Activated CD8-positive, alpha-beta memory T cell treated with anti-CD3 and anti-CD28 coated beads for 1 hour (primary cell): ENCODE measurements at places on chromosomes 3 and 15.

DNA sequence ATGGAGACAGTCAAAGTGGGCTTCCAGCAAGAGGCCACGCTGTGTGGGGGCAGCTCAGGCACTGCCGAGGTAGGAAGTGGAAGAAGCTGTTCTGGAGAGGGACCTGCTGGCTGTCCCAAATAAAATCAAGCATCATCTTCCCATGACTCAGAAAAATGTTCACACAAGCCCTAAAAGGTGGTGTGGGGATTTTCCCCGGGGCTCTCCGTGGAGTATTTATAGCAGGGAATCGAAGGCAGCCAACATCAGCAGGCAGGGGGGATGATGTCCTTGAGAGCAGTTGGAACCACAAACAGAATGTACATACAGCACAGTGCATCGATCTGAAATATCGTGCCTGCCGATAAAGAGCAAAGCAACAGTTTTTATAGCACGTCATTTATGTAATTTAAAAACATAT is 27.6 kb downstream of the PRR23E start:
- no peak for DNase-seq

DNA sequence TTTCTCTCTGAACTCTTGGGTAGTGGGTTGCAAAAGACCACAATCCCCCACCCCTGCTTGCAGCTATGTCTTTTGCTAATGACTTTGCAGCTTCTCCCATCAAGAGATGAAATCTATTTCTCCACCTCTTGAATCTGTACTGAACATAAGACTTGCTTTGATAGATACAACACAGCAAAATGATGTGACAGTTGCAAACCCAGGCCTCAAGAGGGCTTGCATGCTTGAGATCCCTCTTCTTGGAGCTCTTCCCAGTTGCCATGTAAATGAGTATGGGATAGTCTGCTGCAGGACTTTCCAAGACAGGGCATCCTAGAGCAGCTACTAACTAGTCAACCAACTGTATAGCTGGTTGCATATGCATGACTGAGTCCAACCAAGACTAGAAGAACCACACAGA is 783.6 kb downstream of the PDCD6IP start:
- no peak for DNase-seq

- DNase-seq: no peak
These were observed 365 bp upstream of the PDCD6IP start for GRCh38 chr3:33798113-33798417.

GRCh38 chr15:65374821-65375401 is 2.9 kb downstream of the IGDCC3 start:
- DNase-seq: no peak

GRCh38 chr15:59887211-59887610 is 116.9 kb upstream of the FOXB1 start:
- DNase-seq: no peak

DNA sequence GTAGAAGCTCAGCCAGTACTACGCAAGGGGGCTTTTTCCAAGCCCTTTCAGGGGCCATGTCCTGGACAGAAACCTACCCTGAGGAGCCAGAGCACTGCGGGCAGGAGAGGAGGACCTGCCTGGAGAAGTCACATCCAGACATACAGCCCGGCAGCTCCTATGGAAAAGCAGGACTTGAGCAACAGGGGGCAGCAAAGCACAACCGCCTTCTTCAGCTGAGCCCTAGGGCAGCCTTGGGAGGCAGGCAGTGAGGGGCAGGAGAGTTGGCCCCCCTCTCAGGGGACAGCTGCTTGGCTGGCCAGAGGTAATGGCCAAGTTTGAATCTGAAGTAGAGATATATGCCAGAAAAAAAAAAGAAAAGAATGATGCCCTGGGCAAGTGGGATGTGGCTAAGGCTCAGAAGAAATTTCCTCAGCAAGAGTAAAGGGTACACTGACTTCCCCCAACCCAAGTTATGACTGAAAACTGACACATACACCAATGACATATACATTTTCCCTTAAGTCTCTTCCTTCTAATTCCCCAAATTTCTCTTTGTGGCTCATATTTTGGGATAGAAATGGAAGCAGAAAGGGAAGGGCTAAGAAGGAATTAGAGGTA is 56.9 kb downstream of the CYP19A1 start:
- no peak for DNase-seq

GRCh38 chr15:94105760-94106159 is 125.6 kb upstream of the MCTP2 start:
- no peak for DNase-seq

DNA sequence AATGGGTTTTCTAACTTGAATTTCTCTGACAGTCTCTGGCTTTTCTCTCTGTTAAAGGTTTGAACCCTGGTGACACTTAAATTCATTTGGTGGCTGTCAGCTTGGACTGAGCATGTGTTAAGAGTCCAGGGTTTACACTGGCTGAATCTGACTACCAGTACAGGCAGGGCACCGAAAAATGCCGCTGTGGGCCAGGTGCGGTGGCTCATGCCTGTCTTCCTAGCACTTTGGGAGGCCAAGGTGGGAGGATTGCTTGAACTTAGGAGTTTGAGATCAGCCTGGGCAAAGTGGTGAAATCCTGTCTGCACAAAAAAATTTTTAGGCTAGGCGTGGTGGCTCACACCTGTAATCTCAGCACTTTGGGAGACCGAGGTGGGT is 1.8 kb downstream of the MANF start:
- DNase-seq: no peak

- no peak for DNase-seq
These were observed 15.0 kb downstream of the KLF15 start for GRCh38 chr3:126342211-126342610.

- DNase-seq: no peak
These were observed 28.4 kb downstream of the SMAD6 start for GRCh38 chr15:66730168-66731021.

- no peak for DNase-seq
These were observed 593.9 kb downstream of the PYDC2 start for GRCh38 chr3:192054881-192055280.

DNA sequence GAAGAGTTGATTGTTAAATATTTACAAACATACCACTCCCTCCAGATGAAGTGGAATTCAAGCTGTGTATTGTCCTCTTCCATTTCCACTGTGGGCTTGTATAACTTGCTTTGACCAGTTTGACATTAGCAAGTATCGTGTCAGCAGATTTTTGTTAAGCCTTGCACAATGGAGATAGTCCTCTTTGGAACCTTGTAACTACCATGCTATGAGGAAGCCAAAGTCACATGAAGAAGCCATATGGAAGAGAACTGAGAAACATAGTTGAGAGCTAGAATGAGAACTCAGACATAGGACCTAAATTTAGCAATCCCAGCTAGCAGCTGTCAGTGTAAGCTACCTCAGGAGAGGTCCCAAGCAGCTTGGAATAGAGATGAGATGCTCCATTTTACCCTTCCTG is 889.2 kb downstream of the PDCD6IP start:
- no peak for DNase-seq

GRCh38 chr3:193812078-193812725 is 219.2 kb downstream of the OPA1 start:
- DNase-seq: no peak

- peak; percentile 38 for DNase-seq
These were observed 12.8 kb downstream of the VILL start for GRCh38 chr3:38003371-38003816.

GRCh38 chr3:187616307-187616972 is 53.8 kb downstream of the SST start:
- DNase-seq: peak; percentile 19

- no peak for DNase-seq
These were observed 168.3 kb upstream of the TGFBR2 start for GRCh38 chr3:30438126-30438525.

GRCh38 chr3:103195216-103195615 is 760.4 kb downstream of the ZPLD1 start:
- DNase-seq: no peak

DNA sequence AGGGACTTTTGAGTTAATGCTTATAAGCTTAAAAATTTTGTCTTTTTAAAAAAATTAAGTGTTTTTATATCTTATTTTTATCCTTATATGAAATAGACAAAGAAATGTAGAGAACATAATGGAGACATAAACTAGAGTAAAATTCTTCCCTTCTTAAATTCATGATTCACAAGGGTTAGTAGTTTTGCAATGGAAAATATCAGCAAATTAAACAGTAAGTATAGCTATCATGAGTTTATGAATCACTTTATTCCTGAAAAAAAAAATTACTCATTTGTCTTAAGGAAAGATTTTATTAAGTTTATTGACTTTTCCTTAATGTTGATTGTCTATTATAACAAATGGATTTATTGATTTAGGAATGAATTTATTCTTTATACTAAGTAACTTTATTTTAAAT is 4.3 kb downstream of the ATP6V1A start:
- no peak for DNase-seq

GRCh38 chr3:114375608-114376421 is 82.0 kb downstream of the TIGIT start:
- DNase-seq: no peak

DNA sequence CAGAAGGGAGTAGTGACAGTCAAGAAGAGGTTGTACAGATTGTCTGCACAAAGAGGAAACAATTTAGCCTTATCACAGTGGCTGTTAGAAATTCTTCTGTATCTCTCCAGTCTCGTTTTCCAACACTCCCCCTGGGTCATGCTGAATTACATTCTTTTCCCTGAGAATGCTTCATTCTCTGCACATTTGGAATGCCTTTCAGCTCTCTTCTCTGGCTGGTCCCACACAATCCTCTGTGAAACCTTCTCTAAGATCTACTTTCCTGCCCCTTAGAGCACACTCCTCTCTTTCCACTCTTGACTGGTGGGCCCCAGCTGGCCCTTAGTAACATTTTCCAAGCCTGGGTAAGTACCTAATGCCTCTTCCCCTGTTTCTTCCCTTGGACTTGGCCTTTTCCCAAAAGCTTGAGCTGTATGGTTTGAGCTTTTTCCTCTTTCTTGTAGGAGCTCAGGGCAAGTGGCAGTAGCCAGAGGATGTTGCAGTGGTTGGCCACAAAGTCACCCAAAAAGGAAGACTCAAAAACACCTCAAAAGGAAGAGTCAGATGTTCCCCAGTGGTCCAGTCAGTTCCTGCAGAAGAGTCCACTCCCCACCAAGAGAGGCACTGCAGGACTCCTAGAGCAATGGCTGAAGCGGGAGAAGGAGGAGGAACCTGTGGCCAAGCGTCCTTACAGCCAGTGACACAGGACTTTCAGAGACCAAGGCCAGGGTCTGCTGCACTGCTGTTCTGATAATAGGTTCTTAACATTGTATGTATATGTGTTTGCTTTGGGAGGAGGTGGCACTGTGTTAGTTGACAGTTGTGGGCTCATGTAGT is 25.7 kb downstream of the HMCES start:
- no peak for DNase-seq

- DNase-seq: no peak
These were observed 48.7 kb downstream of the NMNAT3 start for GRCh38 chr3:139629033-139629432.

DNA sequence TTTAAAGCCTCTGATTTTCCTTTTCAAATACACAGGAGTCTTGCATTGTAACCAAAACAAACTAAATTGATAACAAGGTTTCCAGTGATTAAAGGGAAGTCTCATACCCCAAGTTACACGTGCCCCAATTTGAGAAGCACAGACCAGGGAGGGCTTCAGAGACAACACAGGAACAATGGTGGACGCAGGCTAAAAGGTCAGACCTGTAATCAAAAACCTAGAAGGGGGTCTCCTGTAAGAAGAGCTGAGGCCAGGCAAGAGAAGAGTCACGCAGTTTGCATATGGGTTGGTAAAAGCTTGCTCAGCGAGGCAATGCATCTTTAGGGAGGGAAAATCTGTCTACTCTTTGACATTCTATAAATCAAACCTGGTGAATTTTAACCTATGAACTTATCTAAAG is 58.6 kb upstream of the MCF2L2 start:
- DNase-seq: no peak

GRCh38 chr15:88375234-88375927 is 91.8 kb downstream of the MRPL46 start:
- no peak for DNase-seq

DNA sequence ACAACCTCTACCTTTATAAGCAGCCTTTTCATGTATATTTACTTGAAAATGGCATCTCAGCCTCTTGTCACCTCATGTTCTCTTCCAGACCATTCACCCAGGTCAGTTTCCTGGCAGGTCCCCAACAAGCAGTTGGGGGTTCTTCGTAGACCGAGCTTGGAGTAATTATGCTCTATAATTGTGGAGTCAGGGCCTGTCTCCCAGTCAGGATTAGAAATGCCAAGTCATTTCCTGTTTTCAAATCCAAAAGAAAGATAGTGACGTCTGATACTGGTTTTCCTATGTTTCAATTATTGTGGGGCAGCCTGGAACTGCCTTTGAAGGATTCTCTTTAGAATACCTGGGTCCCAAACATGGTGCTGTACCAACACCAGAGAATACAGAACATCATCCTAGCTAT is 430.6 kb downstream of the MECOM start:
- DNase-seq: no peak

GRCh38 chr15:34038871-34039789 is at the start of gene AVEN:
Gene AVEN, minus strand, starts transcription at chr15:34039204. Its CDS starts 158 bp downstream, at chr15:34039046.
- peak; percentile 43 for DNase-seq

DNA sequence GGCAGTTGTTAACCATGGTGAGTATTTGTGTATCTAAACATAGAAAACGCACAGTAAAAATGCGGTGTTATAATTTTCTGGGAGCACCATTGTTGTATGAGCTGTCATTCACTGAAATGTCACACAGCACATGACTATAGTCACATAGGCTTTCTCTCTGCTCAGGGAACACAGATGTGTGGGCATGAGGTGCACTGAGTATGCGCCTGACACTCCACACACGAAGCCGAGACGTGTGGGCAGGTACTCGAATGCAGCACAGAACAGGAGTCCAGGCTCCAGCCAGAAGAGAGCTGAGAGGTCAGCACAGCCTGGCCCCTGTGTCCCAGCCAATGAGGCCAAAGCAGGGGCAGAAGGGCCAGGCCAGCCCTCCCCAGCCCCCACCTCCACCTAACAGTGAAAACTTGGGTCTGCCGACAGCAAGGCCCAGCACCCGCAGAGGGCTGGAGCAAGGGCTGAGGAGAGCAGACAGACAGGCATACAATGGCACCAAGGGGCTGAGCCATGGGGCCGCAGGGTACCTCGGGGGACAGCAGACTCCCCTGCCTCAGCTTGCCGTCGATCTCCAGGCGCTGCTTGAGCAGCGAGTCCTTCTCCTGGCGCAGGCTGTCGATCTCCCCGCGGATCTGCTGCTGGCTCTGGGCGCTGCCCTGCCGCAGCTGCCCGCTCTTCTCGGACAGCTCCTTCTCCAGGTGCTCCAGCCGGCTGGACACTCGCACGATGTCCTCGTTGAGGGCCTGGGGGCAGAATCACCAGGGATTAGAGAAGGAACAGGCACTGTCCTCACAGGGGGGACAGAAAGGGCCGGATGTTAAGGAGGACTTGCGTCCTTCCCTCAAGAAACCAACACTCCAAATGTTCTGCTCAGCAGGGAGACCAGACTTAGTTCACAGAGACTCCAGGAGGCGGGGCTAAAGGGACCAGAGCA is 24.0 kb downstream of the KIF7 start:
- DNase-seq: no peak
